ENCODE measurements at places on chromosomes 5 and 9.

- no peak for DNase-seq
Observed at GRCh38 chr9:129281506-129282145, 103.6 kb upstream of the IER5L start.

DNA sequence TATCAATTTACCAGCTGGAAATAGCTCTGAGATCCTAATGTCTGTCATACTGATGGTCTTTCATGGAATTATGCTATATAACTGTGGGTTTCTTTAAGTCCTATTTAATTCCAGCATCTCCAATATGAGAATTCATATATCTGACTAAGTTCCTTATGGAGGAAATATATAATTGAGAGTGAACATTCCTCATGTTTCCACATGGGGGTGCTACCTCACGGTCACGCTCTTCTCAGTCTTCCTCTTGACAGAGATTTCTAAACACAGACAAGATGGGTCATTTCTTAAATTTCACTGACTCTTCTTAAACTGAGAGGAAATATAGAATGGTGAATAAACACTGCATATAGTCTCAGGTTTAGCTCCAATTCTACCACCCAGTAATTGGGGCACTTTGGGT is 212.1 kb downstream of the SLF1 start:
- DNase-seq: no peak

DNA sequence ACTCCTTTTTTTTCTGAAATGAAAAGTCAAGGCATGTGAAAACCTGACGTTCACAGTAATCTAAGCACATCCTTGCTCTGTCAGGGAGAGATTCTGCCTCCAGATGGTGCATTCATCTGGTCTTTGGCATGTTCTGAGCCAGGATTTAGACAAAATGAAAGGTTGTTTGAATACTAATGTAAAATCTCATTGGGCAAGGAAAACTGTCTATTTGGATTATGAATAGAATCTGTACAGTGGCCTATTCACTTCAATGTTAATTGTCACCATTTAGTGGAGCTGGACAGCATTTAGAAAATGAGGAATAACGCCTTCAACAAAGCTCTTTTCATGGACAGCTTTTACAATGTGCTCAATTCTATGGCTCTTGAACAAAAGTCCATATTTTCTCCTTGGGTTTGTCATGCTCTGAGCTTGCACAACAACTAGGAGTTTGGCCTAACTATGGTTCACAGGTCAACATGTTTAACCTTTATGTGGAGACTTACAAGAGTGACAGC is 28.9 kb downstream of the ARHGEF28 start:
- no peak for DNase-seq

GRCh38 chr5:60207040-60207439 is 313.5 kb upstream of the PDE4D start:
- DNase-seq: no peak

DNA sequence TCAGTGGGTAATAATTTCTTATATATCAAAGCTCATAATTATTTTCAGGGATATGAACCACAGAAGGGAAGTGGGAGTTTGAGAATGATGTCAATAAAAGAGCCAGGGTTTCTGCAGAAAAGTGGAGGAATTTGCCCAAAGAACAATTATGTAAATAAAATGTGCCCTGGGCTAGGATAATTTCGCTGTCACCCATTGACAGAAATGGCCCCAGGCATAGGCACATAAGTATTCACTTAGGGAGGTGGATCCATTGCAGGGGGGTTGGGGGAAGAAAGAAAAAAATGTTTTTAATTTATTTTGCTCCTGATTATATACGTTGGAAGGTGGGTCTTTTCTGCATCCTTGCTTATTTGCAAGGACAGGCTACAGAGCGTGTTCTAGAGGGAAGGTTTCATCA is 135.1 kb upstream of the IRX2 start:
- no peak for DNase-seq

DNA sequence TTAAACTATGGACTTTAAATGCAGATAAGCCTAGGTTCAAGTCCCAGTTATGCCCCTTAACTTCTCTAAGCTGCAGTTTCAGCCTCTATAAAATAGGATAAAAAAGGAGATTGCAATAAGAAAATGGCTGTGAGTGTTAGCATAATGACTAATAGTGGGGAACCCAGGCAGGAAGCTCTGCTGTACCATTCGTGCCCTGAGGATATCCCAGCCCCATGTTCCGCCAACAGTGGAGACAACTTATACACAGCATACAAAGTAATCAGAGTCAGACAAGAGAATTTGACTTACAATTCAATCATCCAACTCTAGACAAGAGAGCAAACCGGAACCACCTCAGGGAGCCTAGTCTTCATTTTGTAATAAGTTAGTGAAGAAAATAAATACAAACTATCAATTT is 141.5 kb upstream of the FSTL4 start:
- DNase-seq: no peak

- DNase-seq: no peak
Observed at GRCh38 chr5:66633754-66634153, 37.6 kb downstream of the MAST4 start.

- DNase-seq: no peak
Observed at GRCh38 chr9:86534572-86535258, 180.5 kb upstream of the TUT7 start.

DNA sequence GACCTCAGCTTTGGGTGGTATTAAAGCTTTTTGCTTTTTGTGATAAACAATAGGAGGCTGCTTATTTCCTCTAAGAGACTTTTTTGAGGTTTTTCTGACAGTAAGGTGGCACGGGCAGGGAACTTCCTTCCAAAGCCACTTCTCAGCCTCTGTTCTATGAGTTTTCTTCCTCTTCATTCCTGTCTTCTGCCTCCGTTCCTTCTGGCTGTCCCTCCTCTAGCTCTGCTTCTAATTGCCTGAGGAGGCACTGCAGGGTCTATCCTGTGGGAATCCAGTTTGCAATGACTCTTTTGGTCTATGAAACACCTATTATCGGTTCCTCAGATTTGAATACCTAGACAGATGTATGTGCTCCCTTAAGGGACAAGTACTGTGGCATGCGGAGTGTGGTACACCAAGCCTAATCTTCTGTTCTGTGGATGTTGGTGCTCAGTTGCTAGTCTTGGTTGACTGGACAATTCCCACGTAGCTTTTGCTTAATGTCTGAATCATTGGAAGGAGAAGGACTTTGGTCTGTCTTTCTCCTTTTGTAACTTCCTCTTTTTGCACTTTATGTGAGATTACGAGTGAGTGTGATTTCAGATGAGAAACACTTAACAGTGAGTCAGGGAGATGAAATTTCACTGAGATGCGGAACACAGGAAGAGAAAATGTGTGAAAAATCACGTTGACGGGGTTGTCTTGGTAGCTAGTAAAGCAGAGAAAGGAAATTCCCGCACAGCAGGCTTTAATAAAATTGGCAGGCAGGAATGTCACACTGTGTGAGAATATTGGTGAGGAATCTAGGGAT is 305.2 kb downstream of the EFNA5 start:
- no peak for DNase-seq

- no peak for DNase-seq
Observed at GRCh38 chr5:128572930-128573319, 34.9 kb upstream of the FBN2 start.

GRCh38 chr5:135448071-135448739 is 1.1 kb upstream of the DCANP1 start:
- no peak for DNase-seq

GRCh38 chr5:4203146-4203545 is 607.5 kb downstream of the IRX1 start:
- no peak for DNase-seq

DNA sequence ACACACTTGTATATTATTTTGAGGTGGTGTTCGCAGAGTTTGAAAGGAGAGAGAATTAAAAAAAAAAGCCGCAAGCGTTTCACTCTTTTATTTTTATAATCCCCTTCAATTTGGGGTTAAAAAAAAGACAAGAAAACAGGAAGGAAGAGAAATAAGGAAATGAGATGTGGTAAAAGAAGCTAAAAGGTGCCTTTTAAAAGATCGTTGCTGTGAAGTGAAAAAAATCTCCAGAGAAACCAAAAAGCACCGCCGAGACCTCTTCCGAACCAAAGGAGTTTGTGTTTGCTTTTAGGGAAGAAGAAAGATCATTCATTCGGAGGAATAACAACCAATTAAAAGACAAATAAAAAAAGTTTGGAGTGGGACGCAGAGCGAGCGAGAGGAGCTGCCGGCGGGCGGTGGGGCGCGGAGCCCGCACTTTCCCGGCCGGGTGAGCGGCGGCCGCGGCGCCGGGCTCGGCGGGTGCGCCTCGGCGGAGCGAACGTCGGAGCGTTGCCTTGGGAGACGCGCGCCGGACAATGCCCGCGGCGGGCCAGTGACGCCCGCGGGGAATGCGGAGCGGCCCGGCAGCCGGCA is 355 bp downstream of the TLE4 start:
- no peak for DNase-seq

DNA sequence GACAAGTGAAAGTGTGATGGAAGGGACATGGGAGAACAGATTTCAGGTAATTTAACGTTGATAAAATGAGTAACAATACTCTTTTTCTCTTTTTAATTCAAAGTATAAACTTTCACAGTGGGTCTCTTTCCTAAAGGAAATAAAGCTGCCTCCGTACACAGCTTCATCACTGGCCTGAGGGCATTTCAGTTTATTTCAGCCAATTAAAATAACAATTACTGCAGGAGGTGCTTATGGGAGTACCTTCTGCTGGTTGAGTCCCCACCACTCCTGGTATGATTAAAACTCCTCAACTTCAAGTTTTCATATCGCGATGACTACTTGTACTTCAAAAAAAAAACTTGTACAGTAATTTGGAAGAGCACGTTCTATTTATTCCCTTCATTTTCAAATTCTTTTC is 1845.9 kb downstream of the MAT2B start:
- DNase-seq: no peak

GRCh38 chr5:150703762-150704161 is 2.9 kb upstream of the RBM22 start:
- DNase-seq: no peak

GRCh38 chr5:138660051-138660572 is 84.9 kb upstream of the HSPA9 start:
- DNase-seq: no peak

DNA sequence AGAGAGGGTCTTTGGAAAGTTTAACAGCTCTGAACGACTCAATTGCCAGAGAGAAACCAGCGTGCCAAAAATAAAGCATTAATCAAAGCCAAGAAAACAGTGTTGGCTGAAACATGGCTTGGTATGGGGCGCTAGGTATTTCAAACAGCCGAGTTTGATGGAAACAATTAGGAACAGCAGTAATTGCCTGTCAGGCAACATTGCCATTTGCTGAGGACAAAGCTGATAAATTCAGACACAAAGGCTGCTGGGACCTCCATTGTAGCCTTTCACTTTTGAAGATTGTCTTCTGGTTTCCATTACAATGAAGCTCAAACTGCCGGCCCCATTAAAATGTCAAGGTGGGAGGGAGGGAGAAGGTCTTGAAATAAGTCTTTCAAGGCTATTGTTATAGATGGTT is 125.4 kb upstream of the SPDL1 start:
- no peak for DNase-seq

DNA sequence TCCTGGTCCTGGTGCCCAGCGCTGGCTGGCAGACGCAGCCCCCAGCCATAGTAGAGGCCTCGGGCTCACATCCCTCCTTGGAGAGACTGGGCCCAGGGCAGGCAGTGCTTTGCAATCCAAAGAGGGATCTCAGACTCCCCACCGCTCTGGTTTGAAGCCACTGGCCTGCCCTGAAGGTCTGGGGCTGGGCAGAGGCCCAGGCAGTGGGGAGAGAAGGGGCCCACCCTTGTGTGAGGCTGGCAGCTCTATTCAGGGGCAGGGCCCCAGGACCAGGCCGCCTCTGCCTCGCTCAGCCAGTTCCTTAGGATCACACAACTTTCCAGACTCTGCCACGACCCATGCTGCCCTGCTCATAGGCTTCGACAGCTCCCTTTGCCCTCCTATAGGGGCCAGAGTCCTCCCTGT is 10.7 kb upstream of the SEC16A start:
- DNase-seq: no peak

- DNase-seq: no peak
Observed at GRCh38 chr5:172858990-172859811, 25.1 kb downstream of the ERGIC1 start.

- DNase-seq: peak; percentile 42
Observed at GRCh38 chr9:108761655-108762347, 94.0 kb downstream of the ACTL7B start.

DNA sequence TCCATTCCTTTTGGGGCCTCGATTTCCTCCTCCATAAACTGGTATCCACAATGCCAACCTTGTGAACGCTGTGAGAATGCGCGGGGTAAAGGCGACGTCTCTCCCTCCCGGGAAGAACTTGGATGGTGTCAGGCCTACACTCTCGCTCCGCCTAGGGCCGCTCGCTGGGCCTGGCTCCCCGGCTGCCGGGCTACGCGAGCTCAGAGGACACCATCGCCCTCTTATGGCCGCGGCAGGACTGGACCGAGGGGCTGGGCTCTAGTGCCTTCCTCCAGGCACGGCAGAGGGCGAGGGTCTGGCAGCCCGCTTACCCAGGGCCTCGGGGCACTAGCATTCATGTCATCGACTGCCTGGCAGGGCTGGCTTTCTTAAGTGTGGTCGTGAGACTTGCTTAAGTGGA is 1.3 kb upstream of the EXOSC2 start:
- no peak for DNase-seq

DNA sequence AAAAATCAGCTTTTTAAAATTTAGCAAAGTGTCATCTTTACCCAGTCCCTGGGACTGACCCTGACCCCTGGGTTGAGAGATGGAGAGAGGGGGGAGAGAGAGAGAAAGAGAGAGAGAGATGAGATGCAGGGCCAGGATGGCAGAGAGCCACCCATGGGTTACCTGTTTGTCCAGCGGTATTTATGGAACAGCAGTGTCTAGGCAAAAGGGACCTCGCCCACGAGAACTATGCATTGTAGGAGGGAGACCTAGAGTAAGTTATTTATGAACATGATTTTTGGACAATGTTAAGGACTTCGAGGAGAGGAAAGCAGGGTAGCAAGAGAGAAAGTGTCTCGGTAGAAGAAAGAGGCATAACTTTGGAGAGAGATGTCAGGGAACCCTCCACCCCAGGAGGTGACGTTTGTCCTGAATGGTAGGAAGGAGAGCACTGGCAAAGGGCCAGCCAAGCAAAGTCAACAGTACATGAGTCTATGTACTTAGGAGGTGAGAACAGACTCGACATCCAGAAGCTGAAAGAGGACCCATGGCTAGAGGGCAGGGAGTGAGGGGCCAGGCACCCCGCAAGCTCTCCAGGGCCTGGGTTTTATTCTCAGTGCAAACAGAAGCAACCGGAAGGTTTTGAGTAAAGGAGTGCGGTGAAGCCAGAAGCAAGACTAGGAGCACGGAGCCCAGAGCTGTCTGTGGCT is 30.5 kb upstream of the MSX2 start:
- DNase-seq: no peak

- DNase-seq: no peak
Observed at GRCh38 chr9:95107001-95107749, 210.3 kb downstream of the FANCC start.

DNA sequence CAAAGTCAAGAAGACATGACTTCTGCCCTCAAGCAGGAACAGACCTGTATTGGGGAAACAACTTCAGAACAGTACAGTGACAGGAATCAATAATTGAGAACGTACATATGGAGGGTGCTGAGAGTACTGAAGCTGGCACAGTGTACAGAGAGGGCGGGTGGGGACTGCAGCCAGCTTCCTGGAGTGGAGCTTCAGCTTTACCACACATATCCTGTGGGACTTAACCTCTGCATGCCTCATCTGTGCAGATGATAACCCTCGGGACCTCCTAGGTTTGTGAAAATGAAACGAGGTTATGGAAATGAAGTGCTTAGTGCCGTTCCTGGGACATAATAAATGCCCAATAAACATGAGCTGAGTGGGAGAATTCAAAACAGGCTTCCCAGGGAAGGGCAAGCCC is 22.1 kb upstream of the RARS1 start:
- DNase-seq: no peak

All from caudate nucleus (tissue), 63 donors.